B cell (primary cell): ENCODE measurements at places on chromosomes 3 and 15.

- no peak for DNase-seq
Observed at GRCh38 chr15:41832875-41833274, 5.0 kb downstream of the JMJD7 start.

- no peak for DNase-seq
Observed at GRCh38 chr3:196645096-196645495, 5.6 kb downstream of the NRROS start.

GRCh38 chr3:141174674-141175073, 57.0 kb upstream of the PXYLP1 start:
- DNase-seq = no peak

DNA sequence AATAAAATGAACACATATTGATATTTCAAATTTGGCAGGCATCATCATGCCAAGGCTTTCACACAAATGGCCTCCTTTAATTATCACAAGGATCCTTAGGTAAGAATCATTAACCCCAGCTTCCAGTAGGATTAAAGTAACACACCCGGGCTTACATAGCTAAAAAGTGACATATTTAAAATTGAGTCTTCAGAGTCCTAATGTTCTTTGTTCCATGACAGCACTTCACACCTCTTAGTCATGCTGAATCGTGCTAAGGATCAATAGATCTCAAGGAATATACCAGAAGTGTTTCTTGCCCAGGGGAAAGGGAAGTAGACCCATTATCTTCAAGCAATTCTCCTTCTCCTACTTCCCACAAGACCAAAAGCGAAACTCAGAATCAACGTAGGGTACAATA, 76.6 kb upstream of the SOX2 start:
- no peak for DNase-seq

- peak; percentile 73 for DNase-seq
Observed at GRCh38 chr3:50436114-50436674, 67.2 kb downstream of the CACNA2D2 start.

DNA sequence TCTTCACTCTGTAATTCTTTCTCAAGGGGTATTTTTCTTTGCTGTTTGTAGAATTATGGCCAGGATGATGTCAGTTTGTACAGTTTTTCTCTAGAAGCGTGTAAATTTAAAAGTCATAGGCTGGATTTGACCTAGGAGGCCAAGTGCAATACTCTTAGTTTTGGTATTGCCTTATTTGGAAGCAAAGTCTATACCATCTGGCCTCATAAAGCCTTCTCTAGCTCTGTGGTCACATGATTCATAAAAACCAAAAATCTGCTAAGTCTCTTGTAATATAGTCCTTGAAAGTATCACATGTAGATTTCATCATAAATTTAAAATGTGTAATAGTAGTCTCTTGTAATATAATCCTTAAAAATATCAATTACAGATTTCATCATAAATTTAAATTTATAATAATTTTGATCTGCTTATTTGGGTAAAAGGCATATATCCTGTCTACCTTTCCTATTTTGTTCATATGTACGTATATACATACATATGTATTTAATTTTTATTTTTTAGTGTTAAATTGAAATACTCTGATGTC, 25.6 kb downstream of the TEX9 start:
- DNase-seq = no peak

DNA sequence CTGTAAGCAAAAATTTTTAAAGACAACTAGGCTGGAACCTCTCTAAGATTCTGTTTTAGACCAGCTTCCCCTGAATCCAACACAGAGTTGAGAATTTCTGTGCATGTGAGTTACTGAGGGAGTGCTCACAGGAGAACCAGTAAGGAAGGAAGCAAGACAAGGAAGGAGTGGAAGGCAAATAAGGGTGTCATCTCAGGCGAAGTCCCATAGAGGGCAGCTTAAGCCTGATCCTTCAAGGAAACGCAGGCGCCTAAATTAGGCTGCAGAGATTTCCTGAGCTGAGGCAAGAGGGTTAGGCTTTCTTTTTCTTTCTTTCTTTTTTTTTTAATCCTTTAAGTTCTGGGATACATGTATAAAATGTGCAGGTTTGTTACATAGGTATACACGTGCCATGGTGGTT, 36.2 kb upstream of the COL6A6 start:
- no peak for DNase-seq

DNA sequence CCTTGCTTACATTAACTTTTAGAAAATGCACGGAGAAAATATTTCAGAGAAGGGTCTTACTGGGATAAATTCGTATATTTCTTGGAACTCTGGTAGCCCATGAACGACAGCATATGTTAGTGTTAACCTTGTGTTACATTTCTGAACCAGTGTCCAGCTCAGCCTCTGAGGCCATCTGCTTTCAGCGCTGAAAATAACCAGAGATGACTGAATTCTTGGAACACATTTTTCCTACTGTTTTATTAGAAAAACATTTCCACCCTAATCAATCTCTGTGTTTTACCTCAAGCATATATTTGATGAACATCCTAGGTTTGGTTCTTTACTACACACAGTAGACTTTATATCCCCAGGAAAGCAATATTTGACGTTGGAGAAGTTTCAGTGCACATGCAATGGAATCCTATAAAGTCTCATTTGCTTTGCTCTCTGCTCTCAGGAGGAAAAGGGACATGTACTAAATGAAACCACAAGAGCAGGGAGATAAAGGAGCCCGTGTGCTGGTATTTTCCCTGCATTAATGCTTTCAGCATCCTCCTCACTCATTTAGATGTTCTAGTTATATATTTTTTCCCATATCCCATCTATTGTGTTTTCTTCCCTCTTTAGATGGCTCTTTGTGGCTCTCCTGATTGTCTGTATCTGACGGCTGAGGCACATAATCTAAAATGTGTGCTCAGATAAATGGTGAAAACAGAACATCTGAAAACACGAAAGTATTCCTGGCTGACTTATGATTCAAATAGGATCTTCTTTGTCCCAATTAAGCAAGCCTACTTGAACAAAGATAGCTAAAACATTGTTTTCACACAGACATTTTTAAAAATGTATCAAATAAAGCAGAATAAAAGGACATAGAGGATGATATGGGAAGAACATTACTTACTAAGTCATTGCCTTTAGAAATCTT, 151.7 kb upstream of the KCNMB2 start:
- no peak for DNase-seq

GRCh38 chr3:49378249-49378895, 20.2 kb upstream of the GPX1 start:
- no peak for DNase-seq
